ENCODE measurements at places on chromosomes 6 and 20.

GRCh38 chr20:20130399-20130798, 78.1 kb downstream of the CFAP61 start:
- DNase-seq, result no peak

DNA sequence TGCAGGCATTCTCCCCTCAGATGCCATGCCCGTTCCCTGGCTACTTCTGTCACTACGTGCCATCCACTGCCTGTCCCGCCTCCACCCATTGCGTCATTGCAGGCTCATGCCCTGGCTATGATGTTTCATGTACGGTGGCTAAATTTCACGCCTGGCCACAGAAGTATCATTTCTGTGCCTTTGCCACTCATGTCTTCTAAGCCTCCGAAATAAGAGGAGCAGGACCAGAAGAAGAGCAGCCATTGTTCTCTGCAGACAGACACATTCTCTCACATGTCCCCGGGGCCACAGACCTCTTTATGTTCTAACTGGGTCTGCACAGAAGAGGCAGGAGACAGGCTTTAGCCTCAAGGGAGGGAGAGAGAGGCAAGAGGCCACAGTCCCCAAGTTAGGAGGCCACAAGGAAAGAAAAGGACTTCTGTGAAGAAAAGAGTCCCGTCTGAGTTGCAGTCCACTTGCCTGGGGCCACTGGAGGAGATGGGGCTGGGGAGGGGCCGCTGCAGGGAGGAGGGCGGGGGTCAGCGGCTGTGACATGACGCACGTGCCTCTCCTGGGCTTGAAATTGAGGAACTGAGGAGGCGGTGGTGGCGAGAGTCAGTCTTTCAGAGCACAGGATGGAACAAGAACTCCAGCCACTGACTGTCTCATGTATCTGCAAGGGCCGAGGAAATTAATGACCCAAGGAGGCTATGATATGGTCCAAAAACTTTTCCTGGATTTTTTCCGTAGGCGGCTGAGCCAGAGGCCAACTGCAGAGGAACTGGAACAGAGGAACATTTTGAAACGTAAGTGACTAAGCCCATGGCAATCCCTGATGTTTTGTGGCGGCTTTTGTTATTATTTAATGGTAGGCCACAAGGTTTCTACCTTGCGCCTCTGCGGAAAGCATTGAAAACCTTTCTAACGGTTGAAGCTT, 55.9 kb downstream of the TBC1D7 start:
- no peak for DNase-seq

DNA sequence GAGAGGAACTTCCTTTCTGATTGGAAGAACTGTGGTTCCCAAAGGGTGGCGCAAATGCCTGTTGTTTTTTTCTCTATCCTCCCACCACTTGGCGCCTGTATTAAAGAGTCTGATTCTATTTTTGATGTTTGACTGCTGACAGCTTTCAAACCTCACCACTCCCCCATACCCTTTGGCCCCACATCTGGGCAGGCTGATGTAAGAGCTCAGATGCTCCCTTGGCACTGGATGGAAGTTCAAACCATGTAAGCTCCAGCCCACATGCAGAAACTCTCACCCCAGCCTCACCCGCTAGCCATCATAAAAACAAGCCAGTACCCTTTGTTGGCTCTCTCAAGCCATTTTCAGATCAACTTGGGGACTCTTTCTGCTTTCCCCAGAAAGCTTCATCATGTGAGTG, 20.0 kb upstream of the TMEM14A start:
- no peak for DNase-seq

DNA sequence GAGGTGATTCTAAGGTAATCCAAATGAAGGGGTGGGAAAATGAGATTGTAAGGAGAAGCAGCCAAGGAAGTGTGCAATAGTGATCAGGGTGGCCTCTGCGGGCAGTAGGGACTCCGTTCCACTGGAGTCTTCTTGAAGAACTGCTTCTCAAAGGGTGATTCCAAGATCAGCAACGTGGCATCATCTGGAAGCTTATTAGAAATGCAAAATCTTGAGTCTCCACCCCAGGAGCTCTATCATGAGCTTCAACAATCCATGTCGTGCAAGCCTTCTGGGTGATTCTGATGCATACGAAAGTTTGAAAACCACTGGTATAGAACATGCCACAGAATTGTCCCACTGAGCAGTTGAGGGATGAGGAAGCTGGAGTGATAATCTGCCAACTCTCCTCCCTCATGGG, 31.4 kb downstream of the SCP2D1 start:
- DNase-seq, result no peak

DNA sequence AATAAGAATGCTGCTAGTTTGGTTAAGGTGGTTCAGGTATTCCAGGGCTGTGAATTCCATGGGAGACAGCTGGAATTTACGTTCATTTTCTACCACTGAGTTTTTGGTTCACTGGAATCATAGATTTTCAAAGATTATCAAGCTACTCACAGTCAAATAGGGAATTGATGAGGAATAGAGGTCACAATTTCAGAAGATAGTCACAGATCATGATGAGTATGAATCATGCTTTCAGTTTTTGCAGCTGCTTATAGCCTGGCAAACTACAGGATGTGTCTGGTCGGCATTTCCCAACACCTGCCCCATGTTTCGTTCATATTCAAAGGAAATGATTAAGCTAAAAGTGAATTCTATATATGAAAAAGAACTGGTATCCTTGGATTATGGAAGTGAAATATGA, 58.7 kb downstream of the BCKDHB start:
- DNase-seq, result no peak

DNA sequence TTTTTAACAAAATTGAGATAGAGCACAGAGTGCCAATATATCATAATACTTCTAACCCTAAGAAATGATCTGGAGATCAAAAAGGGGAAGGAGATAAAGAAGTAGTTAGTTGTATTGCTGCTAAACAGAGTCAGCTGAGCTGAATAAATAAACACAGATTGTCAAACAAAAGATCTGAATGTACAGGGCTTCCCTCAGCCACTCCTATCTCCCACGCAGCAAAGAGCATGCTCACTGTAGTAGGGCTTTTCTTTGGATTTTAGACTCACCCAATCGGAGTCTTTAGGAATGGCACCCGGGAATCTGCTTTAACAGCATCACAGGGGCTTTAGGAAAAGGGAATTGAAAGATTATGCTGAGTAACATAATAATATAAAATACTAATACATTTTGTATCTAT, 222.2 kb upstream of the STXBP5 start:
- no peak for DNase-seq

DNA sequence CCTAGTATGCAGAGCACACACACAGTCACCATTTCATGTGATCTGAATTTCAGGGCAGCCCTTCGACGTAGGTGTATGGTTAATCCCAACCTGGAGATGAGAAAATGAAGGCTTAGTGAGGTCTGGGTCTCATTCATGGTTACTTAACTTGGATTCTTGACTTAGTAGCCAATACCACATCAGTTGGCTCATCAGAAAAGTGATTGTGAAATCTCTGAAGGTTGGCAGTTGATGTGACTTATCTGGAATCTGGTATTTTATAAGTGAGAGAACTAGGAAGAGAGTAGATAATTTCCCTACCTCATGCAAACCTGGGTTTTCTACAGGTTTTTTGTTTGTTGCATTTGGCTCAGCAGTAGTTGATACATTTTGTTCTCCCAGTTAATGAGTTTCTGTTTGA, 123.7 kb downstream of the CCDC170 start:
- DNase-seq, result no peak

GRCh38 chr6:82818727-82819126, 246.9 kb downstream of the UBE3D start:
- DNase-seq, result no peak

GRCh38 chr6:168322966-168323365, 3.4 kb upstream of the DACT2 start:
- no peak for DNase-seq

DNA sequence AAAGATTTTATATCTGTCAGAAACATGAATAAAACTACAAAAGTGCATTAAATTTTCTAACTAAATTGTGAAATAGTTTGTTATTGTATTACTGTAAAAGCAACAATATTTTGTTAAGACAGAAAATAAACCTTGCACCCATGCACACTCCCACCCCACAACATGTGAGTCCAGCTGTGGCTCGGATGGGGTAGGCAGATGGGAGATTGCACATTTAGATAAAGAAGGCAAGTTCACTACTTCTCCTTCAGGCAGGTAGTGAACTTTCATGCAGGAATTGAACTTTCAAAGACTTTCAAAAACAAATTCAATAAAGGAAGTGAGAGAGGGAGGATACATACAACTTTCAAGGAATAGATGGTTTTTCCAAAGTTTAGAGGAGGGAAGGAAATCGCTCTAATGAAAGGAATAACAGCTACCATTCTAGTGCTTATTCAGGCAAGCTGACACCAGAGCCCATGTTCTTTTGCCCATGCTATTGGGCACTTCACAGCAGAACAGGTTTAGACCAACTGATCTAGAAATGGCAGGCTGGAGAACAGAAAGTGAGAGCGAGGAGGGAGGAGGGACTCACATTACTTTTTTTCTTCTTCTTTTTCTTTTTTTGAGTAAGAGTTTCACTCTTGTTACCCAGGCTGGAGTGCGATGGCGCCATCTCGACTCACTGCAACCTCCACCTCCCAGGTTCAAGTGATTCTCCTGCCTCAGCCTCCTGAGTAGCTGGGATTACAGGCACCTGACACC, 28.5 kb downstream of the SF3B5 start:
- DNase-seq, result no peak

DNA sequence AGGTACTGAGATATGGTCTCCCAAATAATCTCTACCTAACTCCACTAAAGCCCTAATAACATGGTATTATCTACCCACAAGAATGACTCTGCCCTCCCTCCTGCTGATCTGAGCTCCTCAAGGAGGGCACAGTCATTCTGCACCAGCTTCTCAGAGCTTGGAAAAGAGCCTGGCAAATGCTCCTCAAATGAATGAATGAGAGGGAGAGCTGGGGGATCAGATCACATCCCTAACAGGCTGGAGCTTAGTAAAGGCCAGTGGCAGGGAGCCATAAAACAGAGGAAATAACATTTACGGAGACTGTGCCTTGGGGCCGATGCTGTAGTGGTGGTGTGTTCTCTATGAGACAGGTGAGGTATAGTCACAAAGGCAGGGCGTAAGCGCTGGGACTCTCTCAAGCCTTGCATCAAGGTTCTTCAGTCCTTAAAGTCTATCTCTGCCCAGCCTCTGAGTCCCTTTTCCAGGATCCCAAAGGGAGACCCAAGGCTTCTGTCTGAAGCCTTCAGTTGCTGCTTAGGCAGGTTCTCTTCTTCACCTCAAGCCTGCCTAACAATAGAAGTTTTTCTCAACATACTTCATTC, 7.2 kb upstream of the NNAT start:
- DNase-seq, result no peak

GRCh38 chr6:47352194-47352920, 42.7 kb upstream of the TNFRSF21 start:
- no peak for DNase-seq

DNA sequence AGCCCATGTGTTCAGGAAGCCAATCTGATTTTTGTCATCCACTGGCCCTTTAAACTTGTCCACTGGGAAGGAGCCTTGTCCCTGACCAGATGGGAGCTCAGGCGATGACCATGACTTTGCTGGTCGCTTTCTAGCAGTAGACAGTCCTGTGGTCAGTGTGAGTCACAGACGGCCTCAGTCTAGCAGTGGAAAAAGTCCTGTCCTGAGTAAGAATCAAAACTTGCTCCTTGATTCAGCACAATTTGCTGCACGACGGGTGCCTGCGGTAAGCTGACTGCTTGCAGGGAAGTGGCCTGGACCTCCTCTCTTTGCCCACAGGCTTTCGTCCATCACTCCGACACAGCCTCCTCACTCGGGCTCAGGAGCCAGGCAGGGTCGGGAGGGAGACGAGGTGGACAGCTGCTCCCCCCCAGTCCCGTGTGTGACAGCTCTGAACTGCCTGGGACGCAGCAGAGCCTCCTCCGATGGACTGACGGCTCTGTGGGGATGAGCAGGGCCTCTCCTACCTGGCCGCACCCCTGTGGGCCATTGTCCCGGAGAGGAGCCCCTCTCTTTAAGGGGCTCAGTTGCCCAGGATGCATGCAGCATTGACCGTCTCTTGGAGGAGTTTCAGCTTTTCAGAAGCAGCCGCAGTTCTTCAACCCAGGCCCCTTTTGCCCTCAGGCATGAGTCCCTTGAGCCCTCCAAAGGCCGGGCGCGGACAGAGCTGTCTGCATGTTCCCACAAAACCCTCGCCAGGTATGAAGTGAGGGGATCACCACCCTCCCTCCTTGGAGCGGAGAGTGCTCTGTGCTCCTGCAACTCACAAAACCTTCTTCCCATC, 209.2 kb downstream of the ANKRD60 start:
- no peak for DNase-seq

GRCh38 chr6:114068116-114068515, 97.2 kb upstream of the HDAC2 start:
- no peak for DNase-seq

- no peak for DNase-seq
These were observed 17.9 kb upstream of the ARMC12 start for GRCh38 chr6:35718911-35719381.

- no peak for DNase-seq
These were observed 213.9 kb upstream of the CNR1 start for GRCh38 chr6:88380083-88380482.

DNA sequence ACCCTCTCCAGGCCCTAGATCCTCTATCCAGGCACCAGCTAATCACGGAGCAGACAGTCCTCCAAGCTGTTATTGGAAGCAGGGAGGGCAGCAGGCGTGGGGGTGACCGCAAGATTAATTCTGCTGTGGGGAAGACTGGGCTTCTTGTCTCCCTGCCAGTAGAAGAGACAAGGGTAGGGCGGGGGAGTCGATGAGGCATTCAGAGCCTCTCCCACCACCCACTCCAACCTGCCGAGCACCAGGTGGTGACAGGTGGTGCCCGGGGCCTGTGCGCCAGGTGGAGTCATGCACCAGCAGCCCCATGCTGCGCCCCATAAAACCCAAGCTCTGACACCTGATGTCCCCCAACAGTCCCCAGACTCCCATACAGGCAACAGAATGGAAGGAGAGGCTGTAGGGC, 89.6 kb downstream of the CDH22 start:
- DNase-seq, result no peak

DNA sequence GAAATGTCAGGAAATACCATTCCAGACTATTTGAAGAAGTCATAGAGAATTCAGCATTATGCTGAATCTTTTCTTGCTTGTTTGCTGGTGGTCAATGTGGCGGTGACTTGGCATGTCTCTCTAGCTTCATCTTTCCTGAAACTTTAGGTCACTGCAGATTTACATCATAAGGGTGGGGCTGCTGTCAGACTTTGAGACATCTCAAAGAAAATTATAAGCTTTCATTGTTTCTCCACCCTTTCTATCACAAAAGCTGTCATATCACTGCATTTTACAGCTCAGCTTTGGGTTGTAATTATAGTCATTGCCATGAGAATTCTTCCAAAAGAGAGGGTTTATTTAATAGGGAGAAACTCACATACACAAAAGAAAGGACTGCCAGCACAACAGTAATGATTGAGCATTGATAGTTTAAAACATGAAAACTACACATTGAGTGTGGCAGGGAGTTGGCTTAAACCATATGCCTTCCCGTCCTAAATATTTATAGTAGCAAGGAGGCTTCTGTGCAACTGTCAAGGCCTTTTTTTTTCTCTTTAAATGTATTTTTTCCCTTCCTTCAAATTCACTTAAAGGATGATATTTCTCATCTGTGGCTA, 44.7 kb upstream of the LRRC1 start:
- no peak for DNase-seq

- peak; percentile 42 for DNase-seq
These were observed 78.8 kb downstream of the CDS2 start for GRCh38 chr20:5205348-5206210.

GRCh38 chr20:17044891-17045290, 181.9 kb upstream of the PCSK2 start:
- DNase-seq, result no peak

Data from AG09319 (cell line).